ENCODE measurements at places on chromosomes 5 and 9.

DNA sequence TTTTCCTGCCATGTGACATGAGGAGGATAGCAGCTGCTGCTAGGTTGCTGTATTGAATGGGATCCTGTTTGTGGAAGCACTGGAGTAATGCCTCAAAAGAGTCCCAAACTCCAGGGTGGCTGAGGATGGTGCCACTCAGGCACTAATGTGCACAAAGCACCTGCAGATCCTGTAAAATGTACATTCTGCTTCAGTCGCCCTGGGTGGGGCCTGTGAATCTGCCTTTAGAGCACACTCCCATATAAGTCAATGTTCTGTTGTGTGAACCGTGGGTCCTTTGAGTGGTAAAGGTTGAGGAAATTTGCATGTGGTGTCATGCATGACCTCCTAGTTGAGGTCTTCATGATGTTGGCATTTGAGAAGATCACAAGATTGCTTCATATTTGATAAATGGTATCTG is 31.6 kb upstream of the ANKRD18A start:
- no peak for DNase-seq

- no peak for DNase-seq
These were observed 295.8 kb downstream of the DEPDC1B start for GRCh38 chr5:60404171-60404570.

- no peak for DNase-seq
These were observed 411.7 kb upstream of the SLC24A2 start for GRCh38 chr9:20200581-20200980.

DNA sequence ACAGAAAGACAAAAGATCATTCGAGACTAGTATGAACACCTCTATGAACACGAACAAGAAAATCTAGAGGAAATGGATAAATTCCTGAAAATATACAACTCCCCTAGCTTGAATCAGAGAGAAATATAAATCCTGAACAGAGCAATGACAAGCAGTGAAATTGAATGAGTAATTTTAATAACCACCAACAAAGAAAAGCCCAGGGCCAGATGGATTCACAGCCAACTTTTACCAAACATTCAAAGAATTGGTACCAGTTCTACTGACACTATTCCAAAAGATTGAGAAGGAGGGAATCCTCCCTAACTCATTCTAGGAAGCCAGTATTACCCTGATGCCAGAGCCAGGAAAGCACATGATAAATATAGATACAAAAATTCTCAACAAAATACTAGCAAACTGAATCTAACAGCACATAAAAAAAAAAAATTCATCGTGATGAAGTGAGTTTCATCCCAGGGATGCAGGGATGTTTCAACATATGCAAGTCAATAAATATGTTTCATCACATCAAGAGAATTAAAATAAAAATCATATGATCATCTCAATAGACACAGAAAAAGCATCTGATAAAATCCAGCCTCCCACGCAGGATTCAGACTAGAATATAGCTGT is 25.2 kb upstream of the PTGER4 start:
- no peak for DNase-seq

DNA sequence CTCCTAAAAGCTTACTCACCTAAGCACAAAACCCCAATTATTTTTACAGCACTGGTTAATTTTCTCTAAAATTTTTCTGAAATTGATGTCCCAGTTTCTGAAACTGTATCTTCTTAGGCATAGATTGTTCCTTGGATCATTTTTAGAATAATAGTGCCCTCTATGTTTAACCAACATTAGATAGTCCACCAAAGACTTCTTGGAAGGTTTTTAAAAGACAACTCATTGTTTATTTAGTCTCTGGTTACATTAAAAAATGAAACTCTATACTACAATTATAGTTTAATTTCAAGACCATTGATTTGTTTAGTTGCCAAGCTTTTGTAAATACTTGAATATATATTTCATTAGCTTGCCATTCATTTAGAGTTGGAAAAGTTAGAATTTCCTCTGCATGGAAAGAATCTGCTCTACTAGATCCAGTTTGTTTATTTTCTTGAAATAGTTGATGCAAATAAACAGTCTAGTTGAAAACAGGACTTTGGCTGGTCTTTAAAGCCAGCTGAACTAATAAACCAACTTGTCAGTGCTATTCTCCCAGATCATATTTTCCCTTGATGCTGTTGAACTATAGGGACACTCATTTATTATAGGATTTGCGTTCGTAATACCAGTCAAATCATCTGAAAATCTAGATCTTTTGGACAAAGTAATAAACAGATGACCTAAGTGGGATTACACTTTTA is 990.5 kb downstream of the TLE1 start:
- DNase-seq, result no peak

DNA sequence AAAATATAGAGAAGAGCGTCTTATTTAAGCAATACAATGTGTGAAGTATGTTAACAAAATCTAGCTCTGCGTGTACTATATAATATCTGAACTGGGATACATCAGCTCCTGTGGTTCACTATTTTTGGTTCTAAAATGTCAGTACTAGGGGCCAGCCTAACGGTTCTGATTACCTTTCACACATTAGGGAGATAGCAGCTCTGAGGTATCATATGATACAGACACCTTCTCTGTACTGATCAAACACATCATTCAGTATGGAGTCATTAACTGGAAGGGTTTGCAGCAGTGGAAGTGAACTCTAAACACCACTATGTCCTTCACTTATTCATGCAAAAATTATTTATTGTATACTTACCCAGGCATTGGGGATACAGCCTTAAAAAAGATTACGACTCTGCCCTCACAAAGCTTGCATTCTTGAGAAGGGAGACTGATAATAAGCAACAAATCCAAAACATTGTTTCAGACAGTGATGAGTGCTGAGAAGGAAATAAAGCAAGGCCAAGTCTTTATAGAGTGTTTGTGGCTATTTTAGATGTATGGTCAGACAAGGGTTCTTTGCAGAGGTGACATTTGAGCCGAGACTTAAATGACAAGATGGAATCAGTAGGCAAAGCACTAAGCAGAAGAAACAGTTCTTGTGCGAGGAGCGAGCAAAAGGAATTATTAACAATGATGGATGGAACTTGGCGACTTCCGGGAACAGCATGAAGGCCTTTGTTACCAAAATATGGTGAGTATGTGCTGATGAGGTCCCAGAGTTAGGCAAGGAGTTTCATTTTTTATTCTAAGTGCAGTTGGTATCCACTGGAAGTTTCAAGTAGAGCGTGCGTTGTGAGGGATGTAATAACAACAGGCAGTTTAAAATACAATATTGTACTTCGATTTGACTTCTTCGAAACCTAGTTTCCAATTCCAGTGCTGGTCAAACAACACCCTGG is 1.8 kb upstream of the LNPEP start:
- no peak for DNase-seq

DNA sequence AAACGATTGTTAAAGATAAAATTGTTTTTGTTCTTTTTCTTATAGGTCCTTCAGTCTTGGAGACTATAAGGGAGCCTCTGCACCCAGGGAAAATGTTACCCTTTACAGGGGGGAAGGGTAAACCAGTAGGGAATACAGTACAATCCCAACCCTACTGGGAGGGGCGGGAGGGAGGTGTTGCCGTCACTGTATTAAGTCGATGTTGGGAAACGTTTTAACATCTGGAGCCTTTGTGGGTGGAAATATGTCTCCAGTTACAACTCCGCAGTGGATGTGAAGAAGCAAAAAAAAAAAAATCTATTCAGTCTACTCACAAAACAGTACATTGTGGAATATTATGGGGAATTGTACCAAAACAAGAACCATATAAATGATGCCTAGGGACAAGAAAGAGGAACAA is 47.2 kb upstream of the FCHO2 start:
- DNase-seq, result no peak

DNA sequence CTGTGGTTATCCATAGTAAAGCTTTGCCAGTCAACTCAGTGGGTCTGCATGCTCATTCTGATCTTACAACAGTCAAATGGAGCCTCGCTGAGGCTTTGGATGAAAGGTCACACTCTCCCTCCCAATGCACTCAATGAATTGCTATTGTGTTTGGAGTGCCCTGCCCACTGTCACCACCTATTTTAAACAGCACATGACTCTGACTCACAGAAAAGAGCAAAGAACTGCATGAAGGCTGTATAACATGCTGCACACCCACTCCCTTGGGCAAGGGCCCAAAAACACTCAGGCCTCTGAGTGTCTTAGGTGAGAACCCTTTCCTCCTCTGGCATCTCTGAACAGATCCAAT is 118.7 kb upstream of the CCDC112 start:
- DNase-seq, result peak; percentile 12

DNA sequence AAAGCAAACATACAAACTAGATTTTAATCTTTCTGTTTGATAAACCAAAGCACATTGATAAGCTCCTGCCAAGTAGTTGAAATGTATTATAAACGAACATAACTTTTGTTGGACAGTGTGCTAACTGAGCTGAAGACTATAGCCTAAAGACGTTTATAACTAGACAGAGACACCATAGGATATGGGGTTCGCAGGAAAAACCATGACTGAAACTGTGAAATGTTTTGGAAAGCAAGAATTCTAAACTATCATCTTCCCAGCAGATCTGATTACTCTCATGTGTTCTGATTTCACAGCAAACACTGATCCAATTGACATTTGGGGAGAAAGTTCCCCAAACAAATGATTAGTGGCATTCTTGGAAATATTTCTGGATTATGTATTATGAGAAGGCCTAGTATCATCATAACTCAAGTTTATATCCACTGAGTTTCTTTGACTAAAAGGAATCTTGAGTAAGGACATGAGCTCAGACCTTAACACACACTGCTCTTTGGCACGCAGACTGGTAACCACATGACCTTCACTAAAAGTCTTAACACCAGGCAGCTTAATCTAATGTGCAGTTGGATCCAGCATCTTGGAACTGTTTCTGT is 375.2 kb downstream of the ZNF608 start:
- no peak for DNase-seq

DNA sequence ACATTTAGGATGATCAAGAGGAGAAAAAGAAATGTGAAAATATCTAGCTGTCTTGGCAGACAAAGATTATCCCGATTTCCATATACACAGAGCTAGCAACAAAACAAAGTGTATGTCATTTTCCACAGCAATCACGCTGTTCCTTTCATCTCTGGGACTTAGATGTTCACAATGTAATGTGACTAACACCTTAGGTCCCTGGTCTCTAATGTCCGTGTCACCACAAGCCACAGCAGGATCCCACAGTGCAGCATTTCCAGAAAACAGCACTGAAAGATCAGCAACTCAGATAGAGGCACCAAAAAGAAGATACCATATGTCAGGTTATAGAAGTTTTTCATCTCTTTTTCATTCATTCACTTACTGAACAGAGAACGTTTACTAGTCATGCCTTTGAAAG is 118.0 kb upstream of the TNPO1 start:
- no peak for DNase-seq

DNA sequence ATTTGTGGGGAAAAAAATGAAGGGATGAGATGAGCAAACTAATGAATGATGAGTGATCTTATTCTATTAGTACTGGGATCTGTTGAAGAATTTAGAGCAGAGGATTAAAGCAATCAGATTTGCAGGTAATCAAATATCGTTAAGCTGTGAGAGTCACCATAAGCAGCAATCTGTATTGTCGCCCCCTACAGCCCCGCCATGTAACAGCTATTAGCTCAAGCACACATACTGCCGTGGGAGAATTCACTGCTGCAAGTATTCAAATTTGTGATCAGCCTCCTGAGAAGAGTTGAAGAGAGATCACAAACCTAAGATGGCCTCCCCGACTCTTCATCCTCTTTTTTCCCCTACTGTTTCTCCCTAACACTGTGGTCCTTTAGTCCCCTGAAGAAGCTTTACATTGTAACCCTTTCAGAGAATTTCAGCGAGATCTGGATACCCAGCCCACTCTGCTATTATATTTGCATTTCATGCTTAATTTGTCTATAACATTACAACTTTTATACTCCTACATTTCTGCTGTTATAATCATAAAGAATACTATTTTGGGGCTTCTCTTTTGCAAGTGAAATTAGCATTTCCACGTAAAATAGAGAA is 28.5 kb upstream of the PHF24 start:
- peak; percentile 32 for DNase-seq

DNA sequence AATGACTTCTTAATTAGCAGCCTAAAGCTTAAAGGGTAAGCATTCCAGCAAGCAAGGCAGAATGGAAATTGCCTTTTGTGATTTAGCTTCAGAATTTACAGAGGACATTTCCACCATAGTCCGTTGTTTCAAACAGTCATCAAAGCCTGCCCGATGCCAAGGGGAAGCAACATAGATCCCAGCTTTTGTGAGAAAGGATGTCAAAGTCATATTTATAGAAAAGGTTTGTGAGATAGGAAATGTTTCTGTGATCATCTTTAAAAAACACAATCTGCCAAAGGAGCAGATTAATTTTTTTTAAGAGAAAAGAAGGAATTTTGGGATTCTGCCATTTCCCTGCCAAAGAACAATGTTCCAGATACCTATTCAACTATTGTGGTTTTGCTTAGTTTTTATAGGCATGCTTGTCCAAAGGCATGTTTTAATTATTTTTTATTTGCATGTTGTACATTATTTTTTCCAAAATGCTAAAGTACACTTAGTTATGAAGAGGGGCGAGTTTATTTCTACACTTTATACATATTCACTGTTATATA is 346.9 kb downstream of the ZNF608 start:
- DNase-seq, result no peak

DNA sequence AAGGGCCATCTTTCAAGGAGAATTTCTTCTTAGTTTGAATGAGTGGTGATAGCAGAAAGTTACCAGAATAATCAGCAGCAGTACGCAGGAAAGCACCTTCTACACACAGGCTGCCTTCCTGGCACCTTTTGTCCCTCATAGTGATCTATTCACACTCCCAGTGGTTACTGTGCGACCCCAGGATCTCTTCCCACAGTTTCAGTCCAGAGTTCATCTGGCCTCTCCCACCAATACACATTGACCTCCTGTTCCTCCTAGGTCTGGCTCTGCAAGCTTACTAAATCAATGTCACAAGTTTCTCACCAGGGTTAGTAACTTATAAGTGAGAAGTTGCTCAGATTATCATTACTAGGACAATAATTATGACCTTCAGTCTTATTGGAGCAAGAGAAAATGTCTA is 99.1 kb upstream of the PIK3R1 start:
- no peak for DNase-seq

DNA sequence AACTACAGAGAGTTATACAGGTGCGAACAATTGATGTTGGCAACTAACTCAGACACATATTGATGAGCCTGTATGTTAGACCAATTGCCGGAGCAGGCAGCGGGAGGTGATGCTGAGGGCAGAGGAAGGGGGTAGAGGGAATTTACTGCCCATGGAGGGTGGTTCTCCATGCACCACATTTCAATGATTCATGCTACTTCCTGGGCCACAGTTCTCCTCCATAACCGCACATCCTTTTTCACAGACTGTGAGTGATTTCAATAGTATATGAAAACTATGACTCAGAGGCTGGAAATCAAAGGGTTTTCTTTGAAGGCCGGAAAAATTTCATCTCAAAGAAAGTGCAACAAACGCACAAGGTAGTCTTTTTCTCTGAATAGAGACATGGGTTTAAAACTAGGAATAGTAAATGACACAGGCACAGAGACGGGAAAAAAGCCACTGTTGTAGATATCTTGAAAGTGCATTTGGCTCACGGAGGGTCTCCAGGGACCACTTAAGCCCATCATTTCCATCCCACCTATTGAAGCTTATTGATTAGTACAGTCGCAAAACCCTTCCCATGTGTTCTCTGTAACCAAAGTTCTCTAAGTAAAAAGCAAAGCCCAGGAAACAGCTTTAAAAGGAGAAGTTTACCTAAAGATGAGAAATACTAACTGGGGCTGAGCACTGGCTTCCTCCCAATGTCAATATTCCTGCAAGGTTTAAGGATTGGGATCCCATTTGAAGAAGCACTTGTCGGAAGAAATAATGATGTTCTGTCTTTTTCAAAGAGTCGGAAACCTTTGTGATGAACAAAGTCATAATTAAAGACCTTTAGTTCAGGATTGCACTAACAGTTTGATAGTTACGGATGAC is 28.0 kb upstream of the ADAM19 start:
- no peak for DNase-seq
